Heart right ventricle (tissue), 16 donors: ENCODE measurements at places on chromosomes 16 and 17. TPM values are rescaled to one million over a fixed set of nuclear protein-coding genes. Genes with fewer than 3 reads are reported as not detected.

Gene SLC12A3
- not detected for polyA plus RNA-seq

Gene STAT5A
- 11.9 TPM for polyA plus RNA-seq

Gene ZNF200
- 5.4 TPM for polyA plus RNA-seq

Gene MARF1
- polyA plus RNA-seq: 9.6 TPM

Gene SLFN14
- not detected for polyA plus RNA-seq

Gene LRRC75A
- polyA plus RNA-seq: 0.77 TPM

Gene CD7
- polyA plus RNA-seq: 0.66 TPM

Gene IL32
- 116 TPM for polyA plus RNA-seq

Gene CUEDC1
- 33.1 TPM for polyA plus RNA-seq

Gene HSBP1
- polyA plus RNA-seq: 87.3 TPM

Gene PIPOX
- 0.12 TPM for polyA plus RNA-seq

Gene PRCD
- 17.3 TPM for polyA plus RNA-seq

Gene MRC2
- polyA plus RNA-seq: 18.2 TPM

Gene MAPK8IP3
- 31.2 TPM for polyA plus RNA-seq

Gene C16orf86
- 2.6 TPM for polyA plus RNA-seq

Gene SULT1A2
- 1.2 TPM for polyA plus RNA-seq

Gene TMC8
- polyA plus RNA-seq: 0.96 TPM

Gene KRT9
- not detected for polyA plus RNA-seq
